CD4-positive, alpha-beta T cell treated with Interleukin-15 for 1 hour (primary cell): ENCODE measurements at places on chromosomes 6 and 20.

DNA sequence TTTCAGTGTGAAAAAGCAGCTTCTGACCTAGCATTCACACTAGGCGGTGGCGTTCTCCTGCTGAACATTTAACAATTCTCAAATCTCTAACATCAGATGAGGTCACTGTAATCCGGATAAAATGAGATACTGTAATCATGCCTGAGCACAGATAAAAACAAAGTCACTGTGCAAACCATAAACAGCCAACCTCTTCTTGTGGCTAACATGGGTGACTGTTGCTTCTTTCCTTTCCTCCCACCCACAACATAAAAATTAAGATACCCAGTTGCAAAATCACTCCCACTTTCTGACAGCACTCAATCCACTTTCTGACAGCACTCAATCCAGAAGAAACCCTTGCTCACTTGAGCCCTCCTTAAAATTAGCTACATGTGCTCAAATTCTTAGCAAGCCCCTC, 11.5 kb upstream of the ALDH8A1 start:
- no peak for DNase-seq

DNA sequence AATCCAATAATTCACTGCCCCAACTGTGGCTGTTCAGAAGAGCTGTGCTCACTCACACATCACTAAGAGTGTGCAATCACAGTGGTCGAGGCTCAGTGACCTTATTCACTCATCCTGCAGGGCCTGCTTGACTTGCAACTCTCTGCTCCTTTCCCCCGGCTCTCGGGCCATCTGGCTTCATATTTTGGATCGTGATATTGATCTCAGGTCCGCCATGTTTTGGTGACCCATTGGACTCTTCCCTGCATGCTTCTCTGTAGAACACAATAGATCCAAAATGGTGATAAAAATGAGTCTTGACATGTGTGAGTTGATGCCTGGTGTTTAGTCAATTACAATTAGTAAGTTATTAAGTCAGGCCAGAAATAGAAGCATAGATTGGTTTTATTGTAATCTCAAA, 313.9 kb upstream of the SOX4 start:
- no peak for DNase-seq

DNA sequence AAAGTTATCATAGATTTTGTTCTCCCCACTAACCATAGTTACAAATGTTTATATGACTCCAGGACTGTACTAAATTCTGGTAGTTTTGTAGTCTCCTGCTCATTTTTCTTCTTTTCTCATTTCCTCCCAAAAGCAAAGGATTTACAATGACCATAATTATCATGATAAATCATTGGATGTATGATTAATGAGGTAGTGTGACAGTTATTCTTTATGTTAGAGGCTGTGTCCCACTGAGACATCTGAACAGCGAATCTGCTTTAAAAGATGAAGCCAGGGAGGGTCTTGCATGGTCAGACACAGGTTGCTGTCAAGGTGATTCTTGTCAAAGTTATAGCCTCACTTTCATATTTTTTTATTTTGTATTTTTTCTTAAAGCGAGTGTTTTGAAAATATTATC, 285.2 kb upstream of the STXBP5 start:
- DNase-seq, result no peak

DNA sequence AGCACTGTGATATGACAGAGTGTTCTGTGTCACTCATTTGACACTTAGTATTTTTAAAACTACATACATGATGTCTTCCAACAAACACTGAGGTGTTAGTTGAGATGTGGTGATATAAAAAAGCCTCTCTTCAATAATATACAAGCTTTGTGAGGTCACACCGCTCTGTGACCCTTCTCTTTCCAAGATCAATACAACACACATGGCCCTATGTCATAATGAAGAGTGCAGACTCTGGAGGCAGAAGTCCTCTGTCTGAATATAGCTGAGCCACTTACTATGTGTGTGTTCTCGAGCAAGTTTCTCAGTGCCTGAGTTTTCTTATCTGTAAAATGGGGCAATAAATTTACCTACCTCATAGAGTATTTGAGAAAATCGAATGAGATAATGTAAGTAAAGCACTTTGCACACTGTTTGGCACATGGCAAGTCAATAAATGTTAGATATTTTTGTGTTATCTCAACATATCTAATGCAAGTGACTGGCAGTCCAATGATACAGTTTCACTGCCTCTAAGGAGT, 499.0 kb upstream of the MARCKS start:
- DNase-seq, result no peak

DNA sequence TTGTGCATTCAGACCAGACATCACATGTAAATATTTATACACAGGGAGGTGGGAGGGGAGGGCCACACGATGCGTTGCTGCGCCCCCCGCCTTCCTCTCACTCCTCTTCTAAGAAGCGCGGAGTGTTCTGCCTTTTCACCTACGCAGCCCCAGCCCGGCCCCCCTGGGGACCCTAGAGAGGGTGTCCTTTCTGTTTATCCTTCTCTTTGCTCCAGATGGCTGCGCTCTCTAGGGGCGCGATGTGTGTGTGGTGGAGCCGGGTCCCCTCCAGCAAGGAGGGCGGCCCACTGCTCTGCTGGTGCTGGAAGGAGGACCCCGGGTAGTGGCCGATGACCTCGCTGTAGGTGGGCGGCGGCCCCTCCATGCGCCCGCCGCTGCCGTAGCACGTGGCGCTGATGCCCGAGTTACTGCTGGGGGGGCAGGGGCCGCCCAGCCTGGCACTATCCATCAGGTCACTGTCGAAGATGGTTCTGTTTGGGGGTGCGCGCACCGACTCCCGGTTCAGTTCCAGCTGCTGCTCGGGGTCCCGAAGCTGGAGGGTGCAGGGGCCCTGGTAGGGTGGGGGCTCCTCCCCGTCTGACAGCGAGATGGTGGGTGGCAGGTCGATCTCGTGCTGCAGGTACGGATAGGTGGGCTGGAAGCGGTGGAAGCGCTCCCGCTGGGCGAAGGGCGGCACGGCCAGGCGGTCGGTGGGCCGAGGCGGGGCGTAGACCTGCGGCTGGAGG, 31.8 kb upstream of the ZBP1 start:
- DNase-seq, result no peak

DNA sequence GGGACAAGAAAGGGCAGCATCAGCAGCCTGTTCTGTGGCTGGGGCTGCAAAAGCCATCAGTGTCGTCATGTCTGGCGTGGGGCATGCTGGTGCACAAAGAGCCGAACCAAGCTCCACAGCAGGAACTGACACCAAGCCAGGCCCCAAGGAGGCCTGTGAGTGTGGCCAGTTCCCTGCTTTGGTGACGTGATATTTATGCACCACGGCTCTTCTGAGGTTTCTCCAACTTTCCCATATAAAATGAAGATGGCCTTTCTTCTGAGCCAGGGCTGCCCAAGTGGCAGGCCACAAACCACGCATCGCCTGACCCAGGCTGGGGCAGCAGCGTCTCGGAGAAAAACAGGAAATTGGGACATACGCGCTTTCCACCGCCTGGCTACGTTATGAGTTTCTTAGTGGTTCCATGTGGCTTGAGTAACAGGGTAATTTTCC, 109.9 kb downstream of the RIN2 start:
- DNase-seq, result peak; percentile 66

GRCh38 chr20:4018023-4018748, 2.8 kb upstream of the RNF24 start:
- no peak for DNase-seq

GRCh38 chr6:35724471-35724870, 12.4 kb upstream of the ARMC12 start:
- DNase-seq, result no peak

DNA sequence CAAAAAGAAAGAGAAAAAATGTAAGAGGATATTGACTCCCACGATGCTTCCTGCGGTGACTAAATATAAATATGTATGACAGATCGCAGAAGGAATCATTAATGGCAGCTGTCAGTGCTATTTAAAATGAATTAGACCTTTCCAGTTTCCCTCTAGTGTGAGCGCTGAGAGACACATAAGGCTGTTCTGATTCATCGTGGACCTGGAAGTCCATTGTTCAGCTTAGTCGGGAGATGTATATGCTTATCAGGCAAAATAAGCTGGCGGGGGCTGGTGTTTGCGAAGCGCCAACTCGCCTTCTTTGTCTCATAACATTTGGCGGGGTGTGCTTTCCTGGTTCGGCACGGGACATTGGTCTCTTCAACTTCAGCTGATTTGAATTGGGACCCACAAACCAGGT, 95.4 kb downstream of the CDH4 start:
- no peak for DNase-seq

DNA sequence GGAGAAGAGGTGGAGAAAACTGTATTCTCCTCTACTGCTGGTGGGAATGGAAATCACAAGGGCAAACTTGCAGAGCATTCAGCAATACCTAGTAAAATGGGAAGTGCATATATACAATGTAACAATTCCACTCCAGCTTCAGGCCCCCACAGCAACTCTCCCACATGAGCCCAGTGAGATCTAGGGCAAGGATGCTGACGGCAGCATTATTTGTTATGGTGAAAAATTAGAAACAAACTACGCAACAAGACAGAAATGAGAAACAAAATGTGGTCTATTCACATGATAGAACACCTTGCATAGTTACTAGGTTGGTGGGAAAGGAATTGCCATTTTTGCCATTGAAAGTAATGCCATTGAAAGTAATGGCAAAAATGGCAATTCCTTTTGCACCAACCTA, 98.9 kb upstream of the SRSF6 start:
- no peak for DNase-seq

GRCh38 chr6:7975764-7976146, 65.2 kb upstream of the TXNDC5 start:
- no peak for DNase-seq

- DNase-seq, result no peak
Observed at GRCh38 chr6:84808491-84809061, 44.2 kb upstream of the TBX18 start.

DNA sequence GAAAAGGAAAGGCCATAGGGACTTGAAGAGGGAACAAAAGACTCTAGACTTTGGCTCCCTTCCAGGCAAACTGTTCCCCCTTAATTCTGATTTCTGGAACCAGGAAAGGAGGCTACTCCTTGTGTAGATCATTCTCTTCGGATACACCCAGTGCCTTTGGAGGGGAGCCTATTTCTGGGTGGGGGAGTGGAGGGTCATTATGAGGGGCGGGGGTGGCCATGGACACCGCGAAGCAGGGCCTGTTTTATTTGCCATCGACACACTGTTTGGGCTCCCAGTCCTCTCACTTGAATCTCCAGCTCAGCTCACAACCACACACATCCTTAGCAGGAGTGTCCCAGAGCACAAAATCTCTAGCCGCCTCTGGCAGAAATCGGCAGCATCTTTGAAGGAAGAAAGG, 132.3 kb downstream of the PXDC1 start:
- no peak for DNase-seq

DNA sequence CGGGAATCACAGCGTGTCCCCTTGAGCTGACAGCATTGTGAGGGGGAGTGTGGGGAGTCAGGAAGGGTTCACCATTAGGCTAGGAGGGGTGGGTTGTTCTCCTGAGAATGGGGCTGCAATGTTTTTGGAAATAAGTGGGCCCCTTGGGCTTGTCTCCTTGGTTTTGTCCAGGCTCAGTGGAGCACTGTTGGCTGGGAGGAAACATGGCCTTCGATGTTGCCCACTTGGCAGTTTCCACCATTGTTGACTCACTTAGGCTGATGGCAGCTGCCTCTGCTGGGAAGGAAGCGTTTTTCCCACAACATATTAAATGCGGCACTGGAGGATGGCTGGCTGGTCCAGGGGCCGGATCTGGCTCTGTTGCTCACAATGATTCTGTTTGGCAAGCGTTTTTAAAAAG, 512.1 kb downstream of the QKI start:
- no peak for DNase-seq

- no peak for DNase-seq
Observed at GRCh38 chr6:133906050-133906449, 17.1 kb downstream of the TCF21 start.

DNA sequence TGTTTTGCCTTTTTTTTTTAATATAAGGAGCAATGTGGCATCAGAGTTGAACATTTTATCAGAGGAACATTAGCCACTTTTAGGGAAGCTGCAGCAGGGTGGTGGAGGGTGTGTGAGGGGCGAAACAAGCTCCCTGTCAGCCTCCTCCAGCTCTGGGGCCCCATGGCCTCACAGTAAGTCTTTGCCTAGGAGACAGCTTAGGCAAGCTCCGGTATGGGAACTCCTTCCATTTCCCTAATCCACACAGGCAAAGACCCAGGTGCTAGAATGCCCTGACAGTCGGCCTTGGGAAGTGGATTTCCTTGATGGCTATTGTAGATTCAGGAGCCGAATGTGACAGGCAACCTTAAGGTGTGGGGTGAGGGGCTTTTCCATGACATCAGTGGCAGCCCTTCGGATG, 862 bp downstream of the PRND start:
- no peak for DNase-seq

- peak; percentile 74 for DNase-seq
Observed at GRCh38 chr6:3159805-3160781, 2.7 kb upstream of the TUBB2A start.

- no peak for DNase-seq
Observed at GRCh38 chr20:32288225-32288849, 10.9 kb downstream of the KIF3B start.

- no peak for DNase-seq
Observed at GRCh38 chr20:16111852-16112412, 461.3 kb downstream of the KIF16B start.
